Metanephros (tissue), 2 donors: ENCODE measurements at places on chromosomes 11 and 22. TPM values are rescaled to one million over a fixed set of nuclear protein-coding genes. Genes with fewer than 3 reads are reported as not detected.

The GRIA4 gene
- 4.8 TPM for total RNA-seq

The OR2AG1 gene
- total RNA-seq: not detected

The MCAM gene
- 117 TPM for total RNA-seq

The CABP2 gene
- total RNA-seq: not detected

The C1QTNF5 gene
- total RNA-seq: 39.0 TPM

The TH gene
- 1.3 TPM for total RNA-seq

The OR8G5 gene
- total RNA-seq: not detected
